ENCODE measurements at places on chromosomes 5 and 9.
A peak's percentile ranks its signal among the peaks of the same experiment; 100 is the strongest.

DNA sequence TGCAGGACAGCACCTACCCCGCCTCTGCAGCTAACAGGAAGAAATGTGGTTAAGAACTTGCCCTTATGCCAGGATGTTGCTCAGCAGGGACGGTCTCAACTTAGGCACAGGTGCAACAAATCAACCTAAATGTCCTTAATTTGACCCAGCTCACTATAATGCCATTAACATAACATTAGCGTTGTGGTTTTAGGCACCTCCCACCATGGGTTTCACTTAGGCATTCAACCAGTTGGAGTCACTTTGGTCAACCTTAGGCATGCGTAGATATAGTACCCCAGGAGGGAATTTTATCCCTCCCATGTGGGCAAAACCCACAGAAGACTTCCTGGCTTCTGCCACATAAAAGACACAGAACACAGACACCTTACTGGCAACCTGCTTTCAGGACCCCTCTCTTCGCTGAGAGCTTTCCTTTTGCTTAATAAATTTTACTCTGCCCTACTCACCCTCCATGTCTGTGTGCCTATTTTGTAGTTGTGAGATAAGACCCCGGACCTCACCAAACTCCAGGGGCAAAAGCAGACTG is 8.7 kb upstream of the ERAP1 start:
- DNase-seq: no peak

DNA sequence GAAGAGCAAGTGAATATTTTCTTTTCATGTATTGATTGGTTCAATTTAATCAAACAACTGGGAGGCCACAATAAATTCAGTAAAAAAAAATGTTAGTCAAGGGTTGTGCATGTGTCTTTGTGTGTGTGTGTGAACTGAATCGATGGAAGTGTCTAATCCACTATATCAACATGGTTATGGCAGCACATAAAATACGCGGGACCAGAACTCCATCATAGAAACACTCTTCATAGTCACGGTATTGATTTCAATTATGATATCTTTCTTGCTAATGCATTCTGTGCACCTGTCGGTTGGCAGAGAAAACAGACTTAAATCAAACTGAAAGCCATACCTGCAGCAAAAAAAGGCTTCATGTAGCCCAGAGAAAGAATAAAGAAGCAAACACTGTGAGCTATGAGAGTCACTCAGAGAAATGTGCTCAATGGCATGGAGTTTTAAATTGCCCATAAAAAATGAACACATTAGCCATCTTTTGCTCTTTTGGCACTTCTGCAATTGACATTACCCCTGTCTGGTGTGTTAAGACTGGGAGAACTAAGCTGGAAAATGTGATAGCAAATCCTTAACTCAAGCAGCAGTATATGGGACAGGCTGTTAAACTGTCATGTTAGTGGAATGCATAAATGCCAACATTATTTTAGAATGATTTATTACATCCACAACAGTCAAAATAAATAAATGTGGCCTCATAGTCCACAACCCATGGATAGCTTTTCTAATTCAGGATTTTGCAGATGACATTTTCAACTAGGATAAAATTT is 642.4 kb upstream of the C9orf72 start:
- no peak for DNase-seq

GRCh38 chr9:137789295-137789895 is 88.2 kb upstream of the CACNA1B start:
- no peak for DNase-seq

DNA sequence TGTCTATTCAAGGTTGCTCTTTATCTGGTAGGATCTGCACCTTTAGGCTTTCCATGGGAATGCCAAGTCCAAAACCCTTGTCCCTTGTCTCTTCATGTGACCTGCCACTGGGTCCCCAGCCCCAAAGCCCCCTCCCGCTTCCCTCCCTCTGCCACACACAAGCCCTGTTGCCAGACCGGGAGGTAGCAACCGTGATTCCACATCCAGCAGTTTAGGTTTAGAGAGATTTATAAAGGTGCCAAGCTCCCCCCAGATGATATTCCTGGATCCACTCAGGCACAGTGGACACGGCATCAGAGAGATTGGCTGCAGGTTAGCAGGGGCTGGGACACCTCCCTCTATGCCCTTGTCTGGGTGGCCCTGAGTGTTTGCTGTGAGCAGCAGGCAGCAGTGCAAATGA is 504.7 kb downstream of the CCDC171 start:
- DNase-seq: no peak

GRCh38 chr5:124644582-124644981 is 101.9 kb downstream of the ZNF608 start:
- DNase-seq: no peak

DNA sequence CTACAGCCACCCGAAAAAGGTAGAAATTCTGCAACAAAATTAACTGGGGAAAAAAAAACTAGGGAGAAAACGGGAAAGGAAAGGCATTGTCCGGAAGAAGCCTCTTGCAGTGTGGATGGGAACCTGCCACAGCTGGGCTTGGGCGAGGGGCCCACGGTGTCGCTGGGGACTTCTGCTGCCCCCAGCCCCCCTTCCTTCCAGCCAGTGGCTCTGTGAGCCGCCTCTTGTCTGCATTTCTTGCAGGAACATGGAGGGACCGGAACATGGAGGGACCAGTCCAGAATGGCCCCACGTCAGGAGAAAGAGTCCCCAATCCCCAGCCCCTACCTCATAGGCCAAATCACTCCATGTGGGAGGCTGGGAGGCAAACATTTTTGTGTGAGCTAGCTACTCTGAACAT is 36.9 kb upstream of the EXOC3 start:
- DNase-seq: no peak

GRCh38 chr9:100027543-100027942 is 71.3 kb downstream of the ERP44 start:
- DNase-seq: no peak

- no peak for DNase-seq
These were observed 267.7 kb upstream of the SMARCA2 start for GRCh38 chr9:1747417-1747967.

GRCh38 chr9:88531920-88532698 is 2.9 kb upstream of the NXNL2 start:
- peak; percentile 4 for DNase-seq

- no peak for DNase-seq
These were observed 81.1 kb upstream of the ADAMTS19 start for GRCh38 chr5:129378961-129379360.

- DNase-seq: no peak
These were observed 34.2 kb downstream of the ASS1 start for GRCh38 chr9:130478736-130479575.

DNA sequence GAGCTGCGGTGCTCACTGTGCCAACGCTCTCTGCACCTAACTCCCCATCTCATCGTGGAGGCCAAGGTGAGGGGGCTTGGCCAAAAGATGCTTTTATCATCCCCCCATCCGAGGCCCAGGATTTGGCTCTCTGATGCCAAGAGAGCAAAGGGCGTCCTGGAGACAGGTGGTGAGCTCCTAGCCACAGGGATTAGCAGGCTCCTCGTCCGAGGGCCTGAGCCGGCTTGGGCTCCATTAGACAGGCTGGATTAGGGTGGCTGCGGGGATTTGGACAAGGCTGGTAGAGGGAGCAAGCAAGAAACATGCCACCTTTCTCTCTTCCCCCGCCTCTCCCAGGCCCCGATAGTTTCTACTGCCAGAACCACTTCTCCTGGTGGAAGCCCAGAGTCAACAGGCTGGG is 1.0 kb upstream of the GRM6 start:
- no peak for DNase-seq

GRCh38 chr9:93270976-93271375 is 87.0 kb downstream of the WNK2 start:
- no peak for DNase-seq

- DNase-seq: no peak
These were observed 44.5 kb downstream of the SPRY4 start for GRCh38 chr5:142280066-142281007.

DNA sequence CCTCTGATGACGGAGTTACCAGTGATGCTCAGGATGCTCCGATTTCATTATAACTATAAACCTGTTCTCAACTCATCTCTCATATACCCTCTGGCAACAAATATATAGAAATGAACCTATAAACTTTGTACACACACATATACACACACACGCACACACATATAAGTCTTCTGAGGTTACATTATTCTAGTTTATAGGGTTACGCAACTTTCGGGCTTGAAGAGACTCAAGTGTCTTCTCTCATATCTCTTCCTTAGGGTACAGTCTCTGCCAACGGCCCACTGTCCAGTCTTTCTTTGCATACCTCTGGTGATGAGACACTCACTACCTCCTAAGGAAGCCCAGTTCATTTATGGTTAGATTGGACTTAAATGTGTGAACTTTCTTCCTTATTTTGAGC is 69.4 kb upstream of the TBC1D2 start:
- no peak for DNase-seq

DNA sequence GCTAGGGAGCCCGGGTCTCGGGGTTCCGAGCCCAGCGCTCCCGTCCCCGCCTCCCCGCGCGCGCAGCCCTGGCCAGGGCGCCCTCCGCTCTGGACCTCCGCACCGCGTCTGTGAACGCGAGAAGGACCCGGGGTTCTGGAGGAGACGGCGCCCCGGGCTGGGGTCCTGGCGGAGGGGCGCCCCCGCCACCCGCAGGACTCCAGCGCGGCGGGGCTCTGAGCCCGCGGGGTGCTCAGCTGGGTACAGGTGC is 431 bp downstream of the TMOD1 start:
- DNase-seq: no peak

GRCh38 chr9:110476251-110476650 is 103.3 kb downstream of the SVEP1 start:
- DNase-seq: no peak

DNA sequence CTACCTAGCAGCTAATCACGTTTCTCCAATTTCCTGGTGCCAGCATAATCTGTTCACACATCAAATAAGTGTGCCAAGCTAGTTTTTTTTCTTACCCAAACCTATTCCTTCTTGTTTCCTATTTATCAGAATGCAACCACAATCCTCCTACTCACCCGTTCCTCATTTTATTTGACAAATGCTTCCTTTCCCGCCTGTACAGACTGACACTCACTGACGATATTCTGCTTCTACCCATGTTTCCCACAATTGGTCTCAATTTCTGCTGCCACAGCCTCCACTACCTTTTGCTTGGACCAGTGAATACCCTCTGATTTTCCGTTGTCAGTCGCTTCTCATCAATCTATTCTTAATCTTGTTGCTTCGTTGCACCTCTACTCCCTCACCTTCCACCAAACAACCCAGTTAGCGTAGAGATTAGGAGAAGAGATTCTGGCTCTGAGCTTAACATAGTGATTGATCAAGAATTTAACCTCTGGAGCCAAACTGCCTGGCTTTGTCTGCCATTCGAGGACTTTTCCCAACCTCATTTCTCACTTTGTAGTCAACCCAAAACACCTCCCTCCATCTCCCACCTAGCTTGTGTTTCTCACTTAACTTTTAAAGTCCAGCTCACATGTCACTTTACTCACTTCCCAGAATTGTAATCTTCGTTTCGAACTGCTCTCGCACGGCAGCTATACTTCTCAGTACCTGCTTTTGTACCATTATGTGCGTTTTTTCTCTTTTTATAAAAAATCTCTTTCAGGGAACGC is 729 bp upstream of the TMEM38B start:
- DNase-seq: no peak

- DNase-seq: no peak
These were observed 45.4 kb downstream of the TMEM245 start for GRCh38 chr9:109074236-109074889.

DNA sequence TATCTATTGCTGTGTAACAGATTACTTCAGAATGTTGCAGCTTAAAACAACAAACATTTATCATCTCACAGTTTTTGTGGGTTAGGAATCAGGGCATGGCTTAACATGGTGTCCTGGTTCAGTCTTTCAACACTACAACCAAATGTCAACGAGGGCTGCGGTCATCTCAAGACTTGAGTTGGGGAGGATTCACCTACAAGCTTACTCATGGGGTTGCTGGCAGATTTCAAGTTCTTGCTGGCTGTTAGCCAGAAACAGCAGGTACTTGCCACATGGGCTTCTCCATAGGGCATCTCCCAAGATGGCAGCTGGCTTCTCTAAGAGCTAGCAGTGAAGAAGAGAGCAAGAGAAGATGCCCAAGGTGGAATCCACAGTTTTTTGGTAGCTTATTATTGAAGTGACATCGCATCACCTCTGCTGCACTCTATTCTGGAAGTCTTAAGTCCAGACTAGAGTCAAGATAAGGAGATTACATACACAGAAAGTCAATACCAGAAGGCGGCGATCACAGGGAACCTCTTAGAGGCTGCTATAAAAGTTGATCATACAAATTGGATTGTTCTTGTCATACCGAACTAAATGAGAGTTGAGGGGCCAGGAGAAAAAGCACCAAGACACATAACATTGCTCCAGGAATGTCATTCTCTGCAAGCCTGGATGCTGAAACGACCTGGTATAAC is 42.2 kb downstream of the C9orf153 start:
- DNase-seq: no peak

- no peak for DNase-seq
These were observed at the start of gene LOX for GRCh38 chr5:122078116-122079110. Gene LOX, minus strand, starts transcription at chr5:122078259. Its CDS starts 274 bp downstream, at chr5:122077985.

- DNase-seq: no peak
These were observed 1.8 kb upstream of the CFAP95 start for GRCh38 chr9:69818750-69819345.

DNA sequence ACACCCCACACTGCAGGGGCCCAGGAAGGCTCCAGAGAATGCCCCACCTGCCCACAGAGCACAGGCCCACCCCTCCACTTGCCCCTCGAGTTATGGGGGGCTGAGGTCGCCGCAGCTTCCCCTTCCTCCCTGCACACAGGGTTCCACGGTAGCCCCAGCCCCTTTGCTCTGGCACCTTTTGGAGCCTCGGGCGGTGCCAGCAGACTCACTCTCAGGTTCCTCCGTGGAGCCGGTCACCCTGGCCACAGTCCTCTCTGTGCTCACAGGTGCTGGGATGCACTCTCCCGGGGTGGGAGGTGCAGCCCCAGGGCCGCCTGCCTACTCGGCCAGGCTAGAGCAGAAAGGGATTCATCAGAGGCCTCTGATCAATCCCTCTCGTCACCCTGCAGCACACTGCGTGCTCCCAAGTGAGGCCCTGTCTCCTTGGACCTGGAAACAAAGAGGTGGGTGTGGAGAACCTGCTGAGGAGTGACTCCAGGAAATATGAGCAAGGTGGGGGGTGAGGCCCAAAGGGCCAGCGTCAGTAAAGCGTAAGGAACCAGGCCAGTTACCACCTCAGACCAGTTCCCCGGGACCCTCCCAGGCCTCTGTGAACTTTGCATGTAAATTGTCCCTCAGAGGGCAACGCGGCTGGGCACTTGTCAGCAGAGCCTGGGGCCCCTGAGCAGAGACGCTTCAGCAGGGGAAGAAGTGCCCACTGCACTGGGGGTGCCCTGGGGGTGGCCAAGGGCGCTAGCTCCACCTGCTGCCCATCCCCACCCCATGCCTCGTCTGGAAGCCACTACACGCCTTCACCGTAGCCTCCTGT is 167.8 kb downstream of the OLFM1 start:
- no peak for DNase-seq

- DNase-seq: no peak
These were observed 285.7 kb downstream of the HCN1 start for GRCh38 chr5:45410304-45410995.

DNA sequence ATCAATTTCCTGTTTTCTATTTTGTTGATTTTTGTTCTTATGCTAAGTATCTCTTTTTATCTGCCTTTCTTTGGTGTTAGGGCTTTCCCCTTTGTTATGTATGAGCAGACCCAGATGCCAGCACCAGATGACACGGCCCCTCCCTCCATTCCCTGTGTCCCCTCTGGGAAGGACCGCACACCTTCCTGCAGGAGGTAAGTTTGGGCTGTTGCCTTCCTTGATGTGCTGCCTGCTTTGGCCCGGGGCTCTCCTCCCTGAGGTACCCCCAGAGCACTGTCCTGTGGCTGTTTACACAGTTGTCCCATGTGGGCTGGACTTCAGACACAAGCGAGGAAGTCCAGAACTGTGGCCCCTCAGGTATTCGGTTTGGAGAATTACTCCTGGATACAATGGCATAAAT is 343.8 kb upstream of the IRX1 start:
- no peak for DNase-seq

GRCh38 chr5:74357827-74358226 is 282.7 kb downstream of the ENC1 start:
- peak; percentile 92 for DNase-seq

All from DMS 273 treated with DMSO at 0.1 percent for 48 hours (cell line).